ENCODE measurements at places on chromosomes 2 and 18.

GRCh38 chr2:24766609-24767008 is 26.6 kb downstream of the PTRHD1 start:
- no peak for DNase-seq

- DNase-seq = no peak
Measured at GRCh38 chr18:62986490-62986889, 271.1 kb downstream of the PHLPP1 start.

GRCh38 chr2:9356261-9356660 is 67.1 kb downstream of the ITGB1BP1 start:
- DNase-seq = no peak

GRCh38 chr18:24022161-24022560 is 7.6 kb downstream of the TTC39C start:
- DNase-seq = no peak

DNA sequence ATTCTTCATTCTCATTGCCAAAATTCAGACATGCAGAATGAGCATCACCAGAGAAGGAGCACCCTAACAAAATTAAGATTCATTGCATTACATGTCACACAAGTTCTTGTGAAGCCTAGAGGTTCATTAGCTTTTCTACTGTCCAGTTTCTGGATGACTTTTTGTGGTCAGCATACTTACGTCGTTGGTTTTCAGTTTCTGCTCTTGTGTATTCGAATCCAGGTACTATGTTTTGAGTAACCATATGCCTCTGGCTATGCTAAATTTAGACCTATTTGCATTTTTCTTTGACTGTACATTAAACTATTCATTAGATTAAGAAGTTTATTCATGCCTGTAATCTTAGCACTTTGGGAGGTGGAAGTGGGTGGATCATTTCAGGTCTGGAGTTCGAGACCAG is 251.3 kb downstream of the PARD3B start:
- DNase-seq = no peak

- no peak for DNase-seq
Measured at GRCh38 chr18:54086046-54086802, 138.2 kb downstream of the MBD2 start.

DNA sequence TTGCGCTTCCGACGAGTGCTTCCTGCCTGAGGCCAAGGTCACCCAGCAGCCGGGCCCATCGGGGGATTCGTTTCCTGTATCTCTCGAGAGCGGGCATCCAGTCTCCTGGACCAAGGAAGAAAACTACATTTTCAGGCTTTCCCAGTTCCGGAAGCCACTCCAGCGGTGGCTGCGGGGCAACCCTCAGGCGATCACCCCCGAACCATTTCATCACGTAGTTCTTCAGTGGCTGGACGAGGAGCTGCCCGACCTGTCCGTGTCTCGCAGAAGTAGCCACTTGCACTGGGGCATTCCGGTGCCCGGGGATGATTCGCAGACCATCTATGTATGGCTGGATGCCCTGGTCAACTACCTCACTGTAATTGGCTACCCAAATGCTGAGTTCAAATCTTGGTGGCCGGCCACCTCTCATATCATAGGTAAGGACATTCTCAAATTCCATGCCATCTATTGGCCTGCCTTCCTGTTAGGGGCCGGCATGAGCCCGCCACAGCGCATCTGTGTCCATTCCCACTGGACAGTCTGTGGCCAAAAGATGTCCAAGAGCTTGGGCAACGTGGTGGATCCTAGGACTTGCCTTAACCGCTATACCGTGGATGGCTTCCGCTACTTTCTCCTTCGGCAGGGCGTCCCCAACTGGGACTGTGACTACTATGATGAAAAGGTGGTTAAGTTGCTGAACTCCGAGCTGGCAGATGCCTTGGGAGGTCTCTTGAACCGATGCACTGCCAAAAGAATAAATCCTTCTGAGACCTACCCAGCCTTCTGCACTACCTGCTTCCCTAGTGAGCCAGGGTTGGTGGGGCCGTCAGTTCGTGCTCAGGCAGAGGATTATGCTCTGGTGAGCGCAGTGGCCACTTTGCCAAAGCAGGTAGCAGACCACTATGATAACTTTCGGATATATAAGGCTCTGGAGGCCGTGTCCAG is 1.0 kb downstream of the MARS2 start:
- no peak for DNase-seq

- no peak for DNase-seq
Measured at GRCh38 chr2:217804338-217804737, 198.5 kb downstream of the TNS1 start.

- DNase-seq = peak; percentile 91
Measured at GRCh38 chr18:46104128-46104911, at the start of gene HAUS1. Gene HAUS1 (plus strand): TSS chr18:46104385. CDS start chr18:46104412, 27 bp downstream.

DNA sequence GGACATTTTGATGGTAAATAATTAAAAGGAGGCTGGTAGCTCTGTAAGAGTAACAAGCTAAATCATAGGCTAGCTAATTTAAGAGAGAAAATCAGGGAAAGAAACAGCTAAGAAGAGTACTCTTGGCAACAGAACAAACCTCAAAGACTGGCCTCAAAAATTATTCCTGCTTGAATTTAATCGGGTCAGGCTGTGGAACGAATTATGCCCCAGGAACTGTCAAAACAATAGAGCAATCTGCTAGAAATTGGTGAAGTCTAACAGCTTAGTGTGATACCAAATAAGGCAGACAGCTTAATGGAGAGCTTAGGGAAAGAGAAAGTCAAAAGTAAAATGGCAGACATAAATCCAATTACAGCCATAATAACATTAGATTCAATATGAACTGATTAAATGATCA is 215.7 kb downstream of the MREG start:
- no peak for DNase-seq

- DNase-seq = no peak
Measured at GRCh38 chr2:123738643-123739042, 286.4 kb upstream of the CNTNAP5 start.

DNA sequence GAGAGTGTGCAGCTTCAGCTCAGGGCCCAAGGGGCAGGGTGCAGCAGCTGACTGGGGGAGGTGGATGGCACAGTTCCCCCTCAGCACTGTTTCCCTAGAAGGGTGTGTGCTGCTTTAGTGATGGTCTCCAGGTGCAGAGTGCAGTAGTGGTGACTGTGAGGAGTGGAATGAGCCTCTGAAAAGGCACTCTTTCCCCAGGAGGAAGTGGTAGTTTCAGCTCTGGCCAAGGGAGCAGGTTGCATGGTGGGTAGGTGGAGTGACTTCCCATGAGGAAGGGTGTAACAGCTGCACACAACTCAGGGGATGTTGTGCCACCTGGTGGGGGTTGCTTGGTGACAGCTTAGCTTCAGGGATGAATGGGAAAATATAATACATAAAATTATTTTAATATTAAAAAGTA is 251.5 kb upstream of the NXPH2 start:
- no peak for DNase-seq

DNA sequence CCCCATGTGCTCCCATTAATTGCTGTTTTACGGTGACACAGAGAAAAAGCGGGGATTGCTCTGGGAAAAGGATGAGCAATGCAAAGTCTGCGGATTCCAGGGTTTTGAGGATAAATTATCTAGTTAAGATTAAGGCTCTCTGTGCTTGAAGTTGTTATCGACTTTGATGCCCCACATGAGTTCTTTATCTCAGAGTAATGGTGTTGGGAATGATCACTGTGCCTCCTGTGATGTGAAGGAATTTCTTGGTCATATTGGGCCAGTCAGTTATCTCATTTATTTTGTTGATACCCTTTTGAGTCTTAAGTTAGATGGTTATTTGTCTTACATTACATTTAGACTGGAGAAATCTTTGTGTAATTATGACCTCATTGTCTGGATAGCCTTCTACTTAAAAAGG is 184.6 kb upstream of the MEX3C start:
- DNase-seq = no peak

DNA sequence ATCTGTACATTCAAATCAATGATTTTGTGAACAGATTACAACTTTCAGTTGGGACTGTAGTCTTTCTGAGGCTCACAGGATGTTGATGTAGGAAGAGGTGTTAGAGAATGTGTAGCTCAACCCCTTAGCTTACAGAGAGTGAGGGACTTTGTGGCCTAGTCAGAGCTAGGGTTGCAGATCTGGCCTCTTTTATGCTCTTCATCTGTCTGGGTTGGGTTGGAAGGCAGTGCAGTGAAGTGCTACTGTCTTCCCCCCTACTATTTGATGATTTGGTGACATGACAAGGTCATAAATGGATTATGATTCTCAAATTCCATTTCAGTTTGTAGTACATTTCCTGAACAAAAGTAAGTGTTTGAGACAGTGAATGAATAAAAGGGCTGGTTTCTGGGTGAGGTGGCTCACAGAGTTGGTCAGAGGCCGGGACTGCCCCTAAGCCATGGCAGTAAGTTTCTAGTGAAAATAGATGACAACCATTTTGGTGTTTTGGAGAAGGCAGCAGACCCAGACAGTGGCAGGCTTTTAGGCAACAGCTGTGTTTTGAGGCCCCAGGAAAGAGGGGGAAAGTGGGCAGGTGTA is 21.6 kb downstream of the MAP4K4 start:
- DNase-seq = no peak

DNA sequence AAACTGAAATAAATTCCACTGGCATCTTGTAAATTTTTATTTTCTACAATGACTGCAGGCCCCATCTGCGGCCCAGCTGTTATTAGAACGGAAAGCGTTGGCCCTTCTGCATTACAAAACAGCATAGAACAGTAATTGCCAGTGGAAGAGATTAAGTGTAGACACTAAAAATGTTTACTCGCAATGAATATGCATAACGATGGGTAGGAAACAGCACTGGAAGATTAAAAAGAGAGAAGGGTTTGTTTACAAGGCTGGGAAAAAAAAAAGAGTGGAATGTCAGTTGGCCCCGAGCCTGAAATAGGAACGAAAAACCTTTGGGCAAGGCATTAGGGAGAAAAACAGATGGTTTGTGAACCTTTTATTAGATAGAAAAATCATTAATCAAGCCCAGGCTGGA is 275.9 kb upstream of the TCF4 start:
- no peak for DNase-seq

DNA sequence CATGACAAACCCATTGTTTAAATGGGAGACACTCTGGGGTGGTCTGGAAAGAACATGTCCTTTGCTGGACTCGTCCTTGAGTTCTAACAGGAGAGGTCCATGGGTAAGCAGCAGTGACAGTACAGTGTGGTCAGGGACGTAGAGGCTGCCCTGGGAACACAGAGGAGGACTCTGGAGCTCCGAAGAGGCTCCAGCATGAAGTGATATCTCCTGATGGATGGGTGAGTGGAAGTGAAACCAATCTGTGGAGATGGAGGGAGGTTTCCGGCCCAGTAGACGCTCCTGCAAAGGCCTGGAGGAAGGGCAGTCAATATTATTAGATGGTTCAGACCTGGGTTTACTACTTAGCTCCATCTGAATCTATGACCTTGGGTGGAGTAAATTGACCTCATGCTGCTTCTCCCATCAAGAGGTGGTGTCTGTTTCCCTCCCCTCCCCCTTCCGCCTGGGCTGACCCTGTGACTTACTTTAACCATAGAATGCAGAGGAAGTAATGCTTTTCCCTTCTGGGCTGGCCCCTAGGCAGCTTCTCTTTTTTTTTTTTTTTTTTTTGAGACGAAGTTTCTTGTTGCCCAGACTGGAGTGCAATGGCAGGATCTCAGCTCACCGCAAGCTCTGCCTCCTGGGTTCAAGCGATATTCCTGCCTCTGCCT is 2.3 kb upstream of the TFCP2L1 start:
- no peak for DNase-seq

DNA sequence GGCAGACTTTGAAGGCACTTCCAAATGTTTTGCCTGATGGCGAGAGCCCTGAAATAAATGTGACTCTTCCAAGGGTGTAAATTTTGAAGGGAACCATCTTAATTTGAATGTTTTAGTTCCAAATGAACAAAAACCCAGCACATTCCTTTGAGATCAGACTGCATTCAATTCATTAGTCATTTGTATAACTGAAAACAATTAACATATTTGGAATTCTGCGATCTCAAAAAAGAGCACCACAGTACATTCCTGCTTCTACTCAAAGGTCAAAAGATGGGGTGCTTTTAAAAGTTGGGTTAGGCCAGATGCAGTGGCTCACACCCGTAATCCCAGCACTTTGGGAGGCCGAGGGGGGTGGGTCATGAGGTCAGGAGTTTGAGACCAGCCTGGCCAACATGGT is 38.2 kb upstream of the CHRNA1 start:
- DNase-seq = no peak

- DNase-seq = no peak
Measured at GRCh38 chr2:28119631-28120030, 229.1 kb downstream of the BABAM2 start.

DNA sequence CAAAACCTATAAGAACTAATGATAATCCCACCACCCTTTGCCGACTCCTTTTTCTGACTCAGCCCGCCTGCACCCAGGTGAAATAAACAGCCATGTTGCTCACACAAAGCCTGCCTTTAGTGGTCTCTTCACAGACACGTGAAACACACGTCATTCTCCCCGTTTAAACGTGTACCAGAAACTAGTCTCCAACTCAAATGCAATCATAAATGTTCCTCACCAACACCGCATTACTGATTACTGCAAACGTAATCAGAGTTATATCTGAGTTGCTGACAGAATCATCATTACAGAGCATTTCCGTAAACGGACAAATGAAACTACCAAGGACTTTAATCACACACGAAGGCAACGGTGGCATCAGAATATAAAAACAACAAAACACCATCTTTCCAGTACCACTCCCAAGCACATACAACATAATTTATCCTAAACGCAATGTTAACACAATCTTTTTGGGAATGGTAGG is 1.9 kb downstream of the CLK1 start:
- DNase-seq = no peak

DNA sequence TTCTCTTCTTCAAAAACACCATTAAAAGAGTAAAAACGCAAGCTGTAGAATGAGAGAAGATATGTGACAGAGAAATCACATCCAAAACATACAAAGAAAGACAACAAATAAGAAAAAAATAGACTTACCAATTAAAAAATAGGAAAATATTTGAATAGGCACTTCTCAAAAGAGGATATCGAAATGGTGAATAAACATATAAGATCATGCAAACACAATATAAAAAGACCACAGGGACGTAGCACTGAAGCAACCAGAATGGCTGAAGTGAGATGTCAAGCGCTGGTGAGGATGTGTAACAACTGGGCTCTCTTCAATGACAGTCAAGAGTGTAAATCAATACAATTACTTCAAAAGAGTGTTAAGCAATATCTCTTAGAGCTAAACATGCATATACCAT is 202.3 kb downstream of the ZBTB7C start:
- DNase-seq = no peak

- no peak for DNase-seq
Measured at GRCh38 chr2:69993048-69993565, 31.7 kb upstream of the ASPRV1 start.

- no peak for DNase-seq
Measured at GRCh38 chr18:61172624-61173023, 160.6 kb upstream of the CDH20 start.

DNA sequence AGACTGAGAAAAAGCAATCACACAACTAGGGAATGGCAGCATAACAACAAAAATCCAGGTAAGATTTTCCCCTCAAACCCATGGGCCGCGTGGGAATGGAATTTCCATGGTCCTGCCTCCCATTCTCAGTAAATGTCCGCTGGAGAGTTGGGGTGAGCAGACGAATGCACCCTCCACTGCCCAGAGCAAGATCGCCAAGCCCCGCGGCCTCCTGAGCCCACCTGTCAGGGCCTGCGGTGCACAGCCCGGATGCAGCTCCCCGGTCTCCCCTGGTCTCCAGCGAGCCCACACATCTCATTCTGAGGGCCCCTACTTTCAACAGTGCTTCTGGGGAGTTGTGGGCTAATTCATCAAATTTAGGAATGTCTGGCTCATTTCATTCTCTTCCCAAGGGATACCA is 327.4 kb upstream of the HS6ST1 start:
- DNase-seq = peak; percentile 4

- DNase-seq = no peak
Measured at GRCh38 chr2:54667726-54668650, 55.5 kb upstream of the EML6 start.

GRCh38 chr18:63316612-63317555 is 2.7 kb downstream of the BCL2 start:
- DNase-seq = no peak

All from progenitor cell of endocrine pancreas (in vitro differentiated cells).